ENCODE measurements at places on chromosomes 4 and X. TPM values are rescaled to one million over a fixed set of nuclear protein-coding genes. Genes with fewer than 3 reads are reported as not detected.
A peak's percentile ranks its signal among the peaks of the same experiment; 100 is the strongest.

DNA sequence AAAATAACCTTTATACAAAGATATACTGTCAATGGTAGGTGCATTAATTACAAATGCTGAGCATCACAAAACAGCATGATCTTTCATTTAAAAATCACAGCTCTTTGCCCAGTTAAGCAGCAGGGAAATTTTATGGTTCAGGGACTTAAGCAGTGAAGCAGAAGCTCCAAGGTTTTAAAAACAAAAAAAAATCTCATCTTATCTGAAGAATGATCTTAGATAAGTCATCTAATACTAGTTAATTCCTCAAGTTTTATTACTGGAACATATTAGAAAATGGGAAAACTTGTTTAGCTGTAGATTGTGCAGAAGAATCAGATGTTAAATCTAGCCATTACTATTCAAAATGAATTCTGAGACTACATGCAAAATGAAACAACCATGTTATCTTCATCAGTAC is 289.9 kb downstream of the GASK1B start:
- no peak overlapping the region for H3K27ac ChIP-seq
- no peak for DNase-seq
- no peak overlapping the region for H3K4me3 ChIP-seq
- H3K4me1 ChIP-seq = no peaks in the 10 kb centered on the region

DNA sequence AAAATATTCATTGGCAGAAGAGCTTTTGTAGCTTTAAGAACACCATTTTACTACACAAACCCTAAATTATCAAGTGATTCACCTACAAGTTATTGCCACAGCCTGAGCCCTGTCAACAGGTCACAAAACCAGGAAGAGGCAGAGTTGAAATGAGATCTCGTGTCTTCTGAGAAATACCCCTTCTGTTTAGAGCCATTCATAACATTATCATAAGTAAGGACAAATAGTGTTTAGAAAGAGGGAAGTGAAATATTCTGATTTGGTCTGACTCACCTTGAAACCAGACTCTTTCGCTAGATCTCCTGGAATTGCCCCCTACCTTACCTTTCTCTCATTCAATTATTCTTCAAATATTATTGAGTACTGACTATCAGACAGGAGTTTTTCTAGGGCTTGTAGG is 5.9 kb downstream of the ETDB start:
- H3K36me3 ChIP-seq = no peaks in the 10 kb centered on the region
- H3K4me1 ChIP-seq = no peaks in the 10 kb centered on the region
- DNase-seq = no peak
- H3K27ac ChIP-seq = no peak overlapping the region
- no peaks in the 10 kb centered on the region for H3K27me3 ChIP-seq
- H3K4me3 ChIP-seq = no peak overlapping the region

GRCh38 chr4:54872261-54872660 is 214.5 kb downstream of the KIT start:
- no peak overlapping the region for H3K27ac ChIP-seq
- H3K4me3 ChIP-seq = no peak overlapping the region
- H3K4me1 ChIP-seq = no peaks in the 10 kb centered on the region
- H3K27me3 ChIP-seq = no peaks in the 10 kb centered on the region

DNA sequence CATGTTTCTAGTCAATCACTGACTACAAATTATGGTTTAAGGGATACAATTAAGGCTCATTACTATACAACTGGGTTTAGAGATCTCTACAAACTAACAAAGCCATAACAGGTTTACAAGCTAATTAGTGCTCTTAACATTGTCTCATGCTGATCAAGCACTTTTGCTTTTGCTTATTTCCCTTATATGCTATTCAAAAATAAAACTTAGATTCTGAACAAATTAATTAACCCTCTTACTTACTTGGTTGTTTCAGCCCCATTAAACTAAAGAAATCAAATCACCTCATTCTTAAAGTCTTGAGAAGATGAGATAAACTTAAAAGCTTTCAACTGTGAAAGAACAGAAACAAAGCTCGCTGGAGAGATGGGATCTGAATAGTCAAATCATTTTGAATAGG is 2024.5 kb upstream of the ADGRL3 start:
- no peaks in the 10 kb centered on the region for H3K27me3 ChIP-seq
- no peak overlapping the region for H3K4me3 ChIP-seq
- H3K27ac ChIP-seq = no peak overlapping the region

DNA sequence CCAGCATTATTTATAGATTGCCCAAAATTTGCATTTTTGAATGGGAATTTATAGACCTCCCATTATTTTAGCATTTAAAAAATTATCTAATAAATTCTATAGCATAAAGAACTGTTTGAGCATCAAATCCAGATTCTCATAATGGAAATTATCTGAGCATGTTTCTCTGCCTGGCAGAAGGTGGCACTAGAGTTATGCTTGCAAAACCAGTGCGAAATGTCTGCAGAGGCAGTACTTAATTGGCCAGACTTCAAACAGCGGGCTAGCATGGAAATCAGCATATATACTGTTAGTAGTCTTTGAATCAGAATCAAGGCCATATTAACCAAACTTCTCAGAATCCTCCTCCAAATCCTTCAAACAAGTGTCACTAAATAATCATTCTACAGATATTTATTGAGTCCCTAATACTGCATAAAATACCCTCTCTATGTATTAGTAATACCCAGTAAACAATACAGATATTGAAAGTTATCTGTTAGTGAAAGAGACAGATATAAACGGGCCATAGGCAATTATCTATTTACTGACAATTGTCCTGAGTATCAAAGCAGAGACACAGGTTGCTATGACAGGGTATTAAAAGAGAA is 78.7 kb upstream of the DCLK2 start:
- H3K4me1 ChIP-seq = no peaks in the 10 kb centered on the region
- peak; percentile 42 for DNase-seq
- no peaks in the 10 kb centered on the region for H3K36me3 ChIP-seq
- H3K27ac ChIP-seq = no peak overlapping the region

DNA sequence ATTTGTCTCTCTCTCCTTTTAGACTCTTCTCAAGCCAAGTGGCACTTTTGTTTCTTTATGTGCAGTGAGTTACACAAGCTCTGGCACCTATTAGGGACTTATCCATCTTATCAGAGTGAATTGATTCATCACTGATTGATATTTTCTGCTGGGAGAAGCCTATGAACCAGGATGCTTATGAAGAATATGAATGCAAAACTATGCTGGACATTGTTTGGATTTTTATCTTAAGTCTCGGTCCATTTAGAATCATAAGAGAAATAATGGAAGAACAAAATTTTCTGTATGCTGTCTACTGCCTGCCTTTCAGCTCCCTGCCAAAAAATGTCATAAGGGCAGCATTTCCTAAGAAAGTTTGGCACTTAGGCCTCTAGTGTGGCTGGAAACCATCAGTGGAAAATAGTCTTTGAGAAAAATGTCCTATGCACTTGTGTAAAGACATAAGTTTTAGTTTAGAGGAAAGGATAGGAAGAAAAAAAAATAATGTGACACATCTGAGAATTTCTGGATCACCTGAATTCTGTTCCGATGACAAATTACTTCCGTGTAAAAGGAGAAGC is 365.7 kb upstream of the MAD2L1 start:
- H3K36me3 ChIP-seq = no peaks in the 10 kb centered on the region
- H3K4me3 ChIP-seq = no peak overlapping the region
- no peaks in the 10 kb centered on the region for H3K27me3 ChIP-seq

- no peak overlapping the region for H3K4me3 ChIP-seq
- no peaks in the 10 kb centered on the region for H3K27me3 ChIP-seq
- H3K4me1 ChIP-seq = no peaks in the 10 kb centered on the region
- DNase-seq = no peak
- H3K27ac ChIP-seq = peak overlapping the region; percentile 28
Measured at GRCh38 chr4:38190717-38191178, 230.6 kb downstream of the PTTG2 start.

DNA sequence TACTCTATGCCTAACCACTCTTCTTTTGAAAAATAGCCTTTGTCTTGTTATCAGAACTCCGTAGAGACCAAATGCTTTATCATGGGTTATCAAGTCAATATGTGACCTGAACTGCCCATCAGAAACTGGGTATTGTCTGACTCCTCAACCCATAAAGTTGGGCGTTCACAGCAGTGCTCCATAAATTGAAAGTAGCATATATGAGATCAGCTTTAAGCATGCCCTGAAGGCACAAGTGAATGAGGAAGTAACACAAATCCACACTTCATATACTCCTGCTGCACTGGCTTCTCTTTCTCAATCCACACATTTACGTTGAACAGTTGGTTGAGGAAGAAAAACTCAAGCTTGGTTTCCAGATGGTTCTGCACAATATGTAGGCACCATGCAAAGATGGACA is 1106.0 kb downstream of the STIM2 start:
- H3K4me1 ChIP-seq = no peaks in the 10 kb centered on the region
- H3K27me3 ChIP-seq = no peaks in the 10 kb centered on the region
- no peak overlapping the region for H3K27ac ChIP-seq
- DNase-seq = no peak

DNA sequence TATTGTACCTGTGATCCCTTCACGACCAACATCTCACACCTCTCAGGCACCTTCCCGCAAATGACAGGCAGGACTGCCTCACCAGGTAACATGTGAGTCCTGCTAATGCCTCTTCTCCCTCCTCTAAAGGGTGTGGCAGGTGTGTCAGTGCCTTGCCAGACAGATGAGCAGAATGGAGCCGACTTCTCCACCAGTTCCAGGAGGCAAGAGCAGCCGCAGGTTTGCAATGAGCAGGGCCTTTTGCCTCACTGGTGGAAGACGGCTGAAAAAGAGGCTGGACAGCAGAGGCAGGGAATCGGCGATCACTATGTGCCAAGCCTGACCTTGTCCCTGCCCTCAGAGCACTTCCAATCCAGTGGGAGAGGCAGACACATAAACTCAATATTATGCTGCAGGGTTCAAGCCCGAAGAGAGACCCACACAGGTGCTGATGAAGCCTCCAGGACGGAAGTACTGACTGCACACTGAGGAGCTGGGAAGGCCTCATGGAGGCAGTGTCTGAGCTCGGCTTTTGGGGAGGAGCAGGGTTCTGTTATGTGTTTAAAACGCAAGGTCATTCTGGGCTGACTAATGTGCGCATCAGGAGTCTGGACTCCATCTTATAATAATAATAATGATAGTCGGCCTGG is 57.9 kb downstream of the C4orf50 start:
- DNase-seq = no peak
- H3K4me1 ChIP-seq = no peaks in the 10 kb centered on the region
- H3K36me3 ChIP-seq = no peaks in the 10 kb centered on the region
- no peak overlapping the region for H3K4me3 ChIP-seq
- no peak overlapping the region for H3K27ac ChIP-seq
- H3K27me3 ChIP-seq = no peaks in the 10 kb centered on the region

DNA sequence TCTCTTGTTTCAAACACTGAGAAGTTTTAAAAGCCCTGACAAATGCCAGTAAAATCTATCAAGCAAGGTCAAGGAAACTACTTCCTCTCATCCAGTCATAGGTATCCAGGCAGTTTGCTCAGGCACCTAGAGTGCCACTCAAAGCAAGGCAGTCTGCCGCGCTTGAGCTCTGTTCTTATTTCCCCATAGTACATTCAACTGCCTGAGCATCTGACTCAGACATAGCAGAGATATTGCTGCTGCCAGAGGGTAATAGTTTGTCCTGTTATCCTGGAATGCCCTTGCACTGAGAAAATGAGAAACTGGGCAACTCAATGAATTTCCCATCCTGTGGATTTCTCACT is 16.1 kb upstream of the ATP8A1 start:
- H3K27me3 ChIP-seq = peaks cover 6% of the 10 kb centered on the region
- H3K4me3 ChIP-seq = no peak overlapping the region
- DNase-seq = no peak

Gene C4orf36
- total RNA-seq = not detected

Gene ZFP92
- total RNA-seq = 2.4 TPM

DNA sequence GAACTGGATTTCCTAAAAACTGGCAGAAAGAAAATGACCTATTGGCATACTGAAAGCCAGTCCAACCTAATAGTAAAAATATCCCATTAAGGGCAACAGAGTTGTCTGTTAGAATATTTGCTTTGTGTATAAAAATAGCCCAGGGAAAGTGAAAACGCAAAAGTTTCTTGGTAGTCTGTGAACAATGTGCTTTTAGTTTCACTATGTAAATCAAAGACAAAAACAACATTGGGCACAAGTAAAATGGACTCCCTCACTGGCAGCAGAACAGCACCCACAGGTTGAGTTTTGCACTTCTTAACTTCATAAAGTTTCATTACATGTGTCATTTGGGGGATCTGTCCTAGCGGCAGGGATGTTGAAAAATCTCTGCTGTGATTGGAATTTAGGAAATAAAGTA is 4.3 kb upstream of the FGG start:
- DNase-seq = no peak
- no peaks in the 10 kb centered on the region for H3K4me1 ChIP-seq
- no peaks in the 10 kb centered on the region for H3K36me3 ChIP-seq
- no peaks in the 10 kb centered on the region for H3K27me3 ChIP-seq

- no peaks in the 10 kb centered on the region for H3K27me3 ChIP-seq
- DNase-seq = no peak
- H3K27ac ChIP-seq = no peak overlapping the region
- H3K4me3 ChIP-seq = no peak overlapping the region
- H3K36me3 ChIP-seq = no peaks in the 10 kb centered on the region
Measured at GRCh38 chrX:106467422-106467821, 144.4 kb upstream of the RADX start.

DNA sequence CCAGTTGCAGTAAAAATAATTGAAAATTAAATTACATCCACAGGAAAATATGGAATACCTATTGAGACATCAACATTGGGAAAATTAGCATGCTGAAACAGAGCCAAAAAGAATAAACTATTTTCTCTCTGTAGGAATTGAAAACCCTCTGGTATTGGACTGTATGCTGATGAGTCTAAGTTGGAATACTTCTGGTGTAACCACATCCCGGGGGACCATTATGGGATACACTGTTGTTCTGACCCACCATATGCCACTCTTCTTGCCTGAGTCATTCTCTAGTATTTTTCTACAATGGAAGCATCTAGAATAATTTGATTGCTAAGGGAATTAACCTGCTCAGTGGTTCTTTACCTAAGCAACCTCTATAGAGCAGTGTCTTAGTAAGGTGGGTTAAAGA is 640.7 kb upstream of the AGA start:
- H3K36me3 ChIP-seq = no peaks in the 10 kb centered on the region
- DNase-seq = no peak
- H3K4me1 ChIP-seq = no peaks in the 10 kb centered on the region
- H3K27ac ChIP-seq = no peak overlapping the region
